ENCODE measurements at places on chromosomes 2 and 18. TPM values are rescaled to one million over a fixed set of nuclear protein-coding genes. Genes with fewer than 3 reads are reported as not detected.

GRCh38 chr18:8901019-8901418 is 195.7 kb downstream of the MTCL1 start:
- DNase-seq, result no peak

- peak; percentile 79 for DNase-seq
Measured at GRCh38 chr2:68943581-68944568, 8.8 kb downstream of the GKN2 start.

The GAD1 gene
- polyA plus RNA-seq, result 0.15 TPM

DNA sequence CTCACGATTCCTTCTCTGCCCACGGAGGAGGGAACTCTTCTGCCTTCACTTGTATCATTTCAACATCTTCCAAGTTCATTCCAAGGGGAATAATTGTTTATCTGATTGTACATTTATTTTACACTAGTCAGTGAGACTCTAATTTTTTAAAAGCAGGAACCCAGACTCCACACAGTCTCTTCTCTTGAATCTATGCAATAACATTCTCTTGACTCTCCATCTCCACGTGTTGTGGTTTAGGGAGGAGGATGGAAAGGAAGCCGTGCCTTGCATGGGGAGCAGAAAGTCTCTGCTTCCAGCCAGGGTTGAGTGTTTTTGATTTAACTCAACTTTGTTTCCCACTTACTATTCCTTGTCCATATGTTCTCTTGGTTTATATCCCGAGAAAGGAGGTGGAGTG is 131.1 kb upstream of the RIOK3 start:
- DNase-seq, result no peak

The TEKT4 gene
- not detected for polyA plus RNA-seq

Measured in A549 (cell line).